ENCODE measurements at places on chromosomes 16 and 17.

DNA sequence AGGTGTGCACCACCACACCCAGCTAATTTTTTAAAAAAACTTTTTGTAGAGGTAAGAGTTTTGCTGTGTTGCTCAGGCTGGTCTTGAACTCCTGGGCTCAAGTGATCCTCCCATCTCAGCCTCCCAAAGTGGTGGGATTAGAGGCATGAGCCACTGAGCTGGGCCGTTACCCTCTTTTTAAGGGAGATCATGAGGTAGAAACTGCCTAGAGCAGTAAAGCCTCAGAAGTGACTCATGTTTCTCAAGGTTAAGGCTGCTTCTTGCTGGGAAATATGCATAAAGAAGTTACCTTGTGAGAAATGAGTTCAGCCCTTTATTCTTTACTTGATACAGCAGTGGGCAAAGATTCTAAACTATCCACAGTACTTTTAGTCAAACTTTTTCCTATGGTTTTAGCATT, 38.2 kb downstream of the GRB2 start:
- DNase-seq = no peak

- DNase-seq = no peak
Measured at GRCh38 chr16:87789437-87790291, 23.9 kb upstream of the KLHDC4 start.

- no peak for DNase-seq
Measured at GRCh38 chr17:80586846-80587228, 42.2 kb downstream of the RPTOR start.

- DNase-seq = no peak
Measured at GRCh38 chr17:81961087-81961511, at the start of gene NOTUM. Gene NOTUM, minus strand, starts transcription at chr17:81961187. Its CDS starts 278 bp downstream, at chr17:81960909.

GRCh38 chr17:50034498-50035364, 21.2 kb upstream of the ITGA3 start:
- DNase-seq = no peak

DNA sequence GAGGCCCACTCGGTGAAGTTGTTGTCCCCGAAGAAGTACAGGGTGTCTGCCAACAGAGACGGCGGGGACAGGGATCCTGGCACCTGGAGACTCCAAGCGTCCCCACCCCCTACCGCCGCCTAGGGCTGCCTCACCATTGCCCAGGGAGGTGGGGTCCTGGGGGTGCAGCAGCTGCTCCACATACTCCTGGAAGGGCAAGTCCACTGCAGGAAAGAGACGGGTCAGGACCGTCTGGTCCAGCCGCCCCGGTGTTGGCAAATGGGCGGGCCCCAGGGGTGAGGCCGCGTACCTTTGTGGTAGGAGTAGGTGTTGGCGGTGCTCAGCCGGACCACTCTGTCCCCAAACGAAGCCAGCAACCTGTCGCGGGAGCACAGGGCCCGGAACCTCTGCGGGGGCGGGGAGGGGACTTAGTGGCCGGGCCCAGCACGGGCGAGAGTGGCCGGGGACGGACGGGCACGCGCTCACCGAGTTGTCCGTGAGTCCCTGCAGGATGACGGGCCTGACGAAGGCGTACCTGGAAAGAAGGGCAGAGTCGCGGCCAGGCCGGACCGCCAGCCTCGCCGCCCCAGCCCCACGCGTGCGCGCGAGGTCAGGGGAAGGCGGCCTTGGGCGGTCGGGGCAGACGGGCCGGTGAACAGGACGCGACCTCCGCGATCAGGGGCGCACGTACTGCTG, 601 bp downstream of the JMJD8 start:
- no peak for DNase-seq

DNA sequence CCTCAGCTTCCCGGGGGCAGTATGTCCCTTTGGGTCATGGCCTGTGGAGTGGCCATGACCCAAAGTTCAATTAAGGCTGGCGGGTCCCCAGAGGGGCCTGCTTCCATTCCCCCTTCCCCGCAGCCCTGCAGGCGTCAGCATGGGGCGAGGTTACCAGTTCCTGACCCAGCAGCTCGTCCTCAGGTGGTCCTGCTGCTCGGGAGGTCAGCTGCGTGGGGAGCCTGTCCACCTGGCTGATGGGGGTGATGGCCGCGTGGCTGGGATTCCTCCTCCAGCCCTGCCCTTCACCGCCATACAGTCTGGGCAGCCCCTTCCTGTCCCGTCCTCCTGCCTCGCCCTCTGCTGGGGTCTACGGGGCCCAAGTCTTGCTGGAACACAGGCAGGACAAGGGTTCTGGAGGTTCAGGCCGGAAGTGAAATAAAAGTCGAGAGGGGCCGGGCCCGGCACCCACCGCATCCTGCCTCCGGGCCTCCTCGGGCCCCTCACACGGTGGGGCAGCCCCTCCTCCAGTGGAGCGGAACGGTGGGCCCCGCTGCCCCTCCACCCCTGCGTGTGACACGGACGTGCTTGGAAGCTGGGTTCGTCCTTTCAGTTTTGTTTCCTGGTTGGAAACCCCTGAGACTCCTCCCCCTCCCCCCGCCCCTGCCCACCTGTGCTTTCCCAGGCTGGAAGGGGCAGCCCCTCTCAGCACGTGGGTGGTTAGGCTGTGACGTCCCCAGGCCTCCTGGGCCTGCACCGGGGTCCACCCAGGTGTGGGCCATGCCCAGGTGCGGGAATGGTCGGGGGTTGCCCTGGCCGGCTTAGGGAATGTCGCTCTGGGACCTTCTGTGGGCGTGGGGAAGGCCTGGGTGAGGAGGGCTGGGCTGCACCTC, 6.8 kb downstream of the UBALD2 start:
- peak; percentile 61 for DNase-seq

- no peak for DNase-seq
Measured at GRCh38 chr17:57939797-57940196, 15.4 kb downstream of the CUEDC1 start.

DNA sequence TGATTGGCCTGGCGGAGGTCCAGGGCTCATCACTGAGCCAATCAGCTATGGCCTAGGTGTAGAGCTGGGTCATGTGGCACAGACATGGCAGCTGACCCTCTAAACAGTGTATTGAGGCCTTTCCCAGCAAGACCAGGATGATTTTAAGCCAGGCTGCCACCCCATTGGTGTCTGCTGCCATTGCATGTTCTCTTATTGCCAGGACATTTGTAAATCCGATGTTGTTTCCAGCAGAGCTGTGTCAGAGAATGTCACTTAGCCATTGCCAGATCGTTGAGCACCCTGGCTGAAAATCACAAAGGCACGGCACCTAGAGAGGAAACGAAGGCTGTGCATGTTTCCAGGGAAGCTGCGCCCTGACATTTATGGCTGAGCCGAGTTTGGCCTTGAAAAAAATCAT, 33.4 kb downstream of the RBFOX1 start:
- no peak for DNase-seq

GRCh38 chr17:27602721-27603420, 28.1 kb upstream of the LGALS9 start:
- DNase-seq = peak; percentile 38
